ENCODE measurements at places on chromosomes 3 and 15. TPM values are rescaled to one million over a fixed set of nuclear protein-coding genes. Genes with fewer than 3 reads are reported as not detected.

Gene RHCG
- total RNA-seq = not detected

DNA sequence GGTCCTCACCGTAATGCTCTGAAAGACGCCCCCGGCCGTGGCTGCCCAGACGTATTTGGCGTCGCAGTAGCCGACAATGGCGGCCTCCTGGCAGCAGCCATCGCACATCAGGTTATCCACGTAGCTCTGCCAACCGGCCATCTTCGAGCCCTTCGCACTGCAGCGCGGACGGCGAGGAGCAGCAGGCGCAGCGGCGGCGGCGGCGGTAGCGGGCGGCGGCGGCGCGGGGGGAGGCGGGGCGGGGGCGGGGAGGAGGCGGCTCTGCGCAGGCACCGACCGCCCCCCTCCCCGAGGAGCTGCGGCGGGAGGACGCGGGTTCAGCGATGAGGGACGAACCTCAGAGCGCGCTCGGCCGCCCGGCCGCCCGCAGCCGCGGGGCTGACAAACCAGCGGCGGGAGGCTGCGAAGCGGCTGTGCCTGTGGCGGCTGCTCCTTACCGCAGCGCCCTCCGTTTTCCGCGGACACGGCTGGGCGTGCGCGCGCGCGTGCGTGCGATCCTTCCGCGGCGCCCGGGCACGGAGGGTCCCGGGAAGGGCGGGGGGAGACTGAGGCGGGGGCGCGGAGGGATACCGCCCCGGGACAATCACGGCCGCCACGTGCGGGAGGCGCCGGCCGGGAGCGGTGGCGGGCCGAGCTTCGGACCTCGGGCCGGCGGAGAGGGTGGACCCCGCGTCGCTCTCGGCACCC lies at the start of gene PFN2:
Gene PFN2 (minus strand): TSS at position 180 of the 687 bp plus-strand sequence. CDS start 39 bp downstream, at position 141.
- DNase-seq = peak; percentile 64
- H3K27ac ChIP-seq = peak within 1 kb of the TSS; percentile 76

- H3K27ac ChIP-seq = no peak overlapping the region
- H3K27me3 ChIP-seq = no peaks in the 10 kb centered on the region
- no peaks in the 10 kb centered on the region for H3K4me1 ChIP-seq
- no peak overlapping the region for H3K4me3 ChIP-seq
- DNase-seq = no peak
These were observed 40.3 kb downstream of the SPSB4 start for GRCh38 chr3:141091426-141091825.

- H3K27me3 ChIP-seq = peaks cover 1% of the 10 kb centered on the region
- H3K4me3 ChIP-seq = no peak overlapping the region
- no peaks in the 10 kb centered on the region for H3K4me1 ChIP-seq
- DNase-seq = no peak
- H3K27ac ChIP-seq = no peak overlapping the region
These were observed 14.3 kb upstream of the CAMKV start for GRCh38 chr3:49883998-49884397.
